Activated naive CD4-positive, alpha-beta T cell treated with Interleukin-2 at 50 U/mL for 16 hours (primary cell): ENCODE measurements at places on chromosomes 1 and 21.

- DNase-seq: peak; percentile 29
Measured at GRCh38 chr1:167454304-167454893, 63.9 kb downstream of the CD247 start.

- DNase-seq: no peak
Measured at GRCh38 chr1:183578856-183579255, 11.4 kb downstream of the NCF2 start.

DNA sequence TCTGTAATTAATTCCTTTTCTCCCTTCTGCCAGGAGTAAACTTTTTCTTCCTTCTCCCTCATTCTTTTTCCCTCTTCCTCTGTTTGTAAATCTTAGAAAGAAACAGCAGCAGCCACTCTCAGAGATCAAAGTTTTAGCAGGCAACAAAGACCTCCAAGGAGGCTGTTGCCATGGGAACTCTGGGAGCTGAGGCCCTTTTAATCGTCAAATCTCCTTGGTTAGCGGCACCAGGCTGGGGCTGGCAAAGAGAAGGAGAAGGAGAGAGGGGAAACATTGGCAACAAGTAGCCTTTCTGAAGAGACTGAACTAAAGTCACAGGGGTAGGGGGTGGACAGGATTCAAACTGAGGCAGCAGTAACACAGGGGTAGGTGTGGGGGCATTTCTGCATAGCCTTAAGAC, 25.2 kb downstream of the ILDR2 start:
- no peak for DNase-seq

- no peak for DNase-seq
Measured at GRCh38 chr1:100415498-100415778, 63.1 kb downstream of the CDC14A start.

DNA sequence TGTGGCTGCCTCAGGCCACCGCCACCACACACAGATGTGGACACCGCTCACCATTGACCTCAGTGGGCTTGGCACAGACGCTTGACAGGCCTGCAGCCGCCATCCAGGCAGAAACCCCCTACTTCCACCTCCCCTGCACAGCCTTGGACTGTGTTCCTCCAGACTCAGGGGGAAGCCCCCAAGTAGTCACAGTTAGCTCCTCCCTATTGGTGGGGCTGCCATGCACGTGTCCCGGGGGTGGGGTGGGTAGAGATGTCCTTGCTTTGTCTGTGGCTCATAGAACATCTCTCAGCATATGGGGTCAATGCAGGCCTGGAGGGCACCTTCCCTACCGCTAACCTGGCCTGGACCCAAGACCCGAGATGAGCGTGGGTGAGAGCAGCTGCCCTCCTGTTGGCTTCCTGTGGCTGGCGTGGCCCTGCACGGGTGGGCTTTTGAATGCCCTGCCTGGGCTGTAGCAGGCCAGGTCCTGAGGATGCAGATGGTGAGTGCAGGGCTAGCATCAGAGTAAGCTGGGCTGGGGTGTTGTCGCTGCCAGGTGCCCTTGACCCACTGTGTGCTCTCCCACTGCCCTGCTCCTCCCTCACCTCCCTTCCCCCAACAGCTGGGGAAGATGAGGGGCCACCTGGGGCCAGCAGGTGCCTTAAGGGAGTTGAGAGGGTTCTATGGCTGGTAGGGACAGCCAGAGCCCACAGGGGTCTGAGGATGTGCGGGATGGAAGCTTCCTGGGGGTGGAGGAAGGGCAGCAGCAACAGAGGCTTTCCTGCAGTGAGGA, 6.2 kb downstream of the CROCC start:
- DNase-seq: no peak

GRCh38 chr1:27145934-27146354, 9.0 kb downstream of the SLC9A1 start:
- DNase-seq: no peak

DNA sequence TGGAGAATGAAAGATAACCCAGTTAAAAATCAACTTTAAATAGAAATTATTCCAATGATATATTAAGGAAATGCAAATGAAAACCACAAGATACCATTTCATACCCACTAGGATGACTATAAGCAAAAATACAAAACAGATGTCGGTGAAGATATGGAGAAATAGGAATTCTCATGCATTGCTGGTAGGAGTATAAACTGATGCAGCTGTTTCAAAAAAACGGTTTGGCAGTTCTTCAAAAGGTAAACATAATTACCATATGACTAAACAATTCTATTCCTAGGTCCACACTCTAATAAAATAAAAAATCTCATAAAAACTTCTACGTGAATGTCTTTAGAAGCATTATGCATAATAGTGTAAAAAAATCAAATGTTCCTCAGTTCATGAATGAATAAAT, 763.3 kb upstream of the BRINP3 start:
- DNase-seq: no peak

DNA sequence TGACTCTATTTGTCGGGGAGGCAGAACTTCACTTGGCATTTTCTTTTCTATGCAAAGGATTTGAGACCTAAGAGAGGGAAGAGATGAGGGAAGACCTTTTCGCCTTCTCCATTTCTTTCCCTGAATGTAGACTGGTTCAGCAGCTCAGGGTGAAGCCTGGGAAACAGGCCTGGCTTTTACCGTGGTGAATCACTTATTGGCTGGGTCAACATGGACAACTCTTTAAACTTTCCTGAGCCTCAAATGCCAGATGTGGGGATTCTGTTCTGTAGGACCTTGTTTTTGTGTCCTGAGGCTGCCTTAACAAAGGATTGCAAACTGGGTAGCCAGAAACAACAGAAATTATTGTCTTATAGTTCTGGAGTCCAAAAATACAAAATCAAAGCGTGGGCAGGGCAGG, 455.8 kb upstream of the VAMP3 start:
- no peak for DNase-seq

- DNase-seq: no peak
Measured at GRCh38 chr1:157137408-157138219, 581 bp downstream of the ETV3 start.

DNA sequence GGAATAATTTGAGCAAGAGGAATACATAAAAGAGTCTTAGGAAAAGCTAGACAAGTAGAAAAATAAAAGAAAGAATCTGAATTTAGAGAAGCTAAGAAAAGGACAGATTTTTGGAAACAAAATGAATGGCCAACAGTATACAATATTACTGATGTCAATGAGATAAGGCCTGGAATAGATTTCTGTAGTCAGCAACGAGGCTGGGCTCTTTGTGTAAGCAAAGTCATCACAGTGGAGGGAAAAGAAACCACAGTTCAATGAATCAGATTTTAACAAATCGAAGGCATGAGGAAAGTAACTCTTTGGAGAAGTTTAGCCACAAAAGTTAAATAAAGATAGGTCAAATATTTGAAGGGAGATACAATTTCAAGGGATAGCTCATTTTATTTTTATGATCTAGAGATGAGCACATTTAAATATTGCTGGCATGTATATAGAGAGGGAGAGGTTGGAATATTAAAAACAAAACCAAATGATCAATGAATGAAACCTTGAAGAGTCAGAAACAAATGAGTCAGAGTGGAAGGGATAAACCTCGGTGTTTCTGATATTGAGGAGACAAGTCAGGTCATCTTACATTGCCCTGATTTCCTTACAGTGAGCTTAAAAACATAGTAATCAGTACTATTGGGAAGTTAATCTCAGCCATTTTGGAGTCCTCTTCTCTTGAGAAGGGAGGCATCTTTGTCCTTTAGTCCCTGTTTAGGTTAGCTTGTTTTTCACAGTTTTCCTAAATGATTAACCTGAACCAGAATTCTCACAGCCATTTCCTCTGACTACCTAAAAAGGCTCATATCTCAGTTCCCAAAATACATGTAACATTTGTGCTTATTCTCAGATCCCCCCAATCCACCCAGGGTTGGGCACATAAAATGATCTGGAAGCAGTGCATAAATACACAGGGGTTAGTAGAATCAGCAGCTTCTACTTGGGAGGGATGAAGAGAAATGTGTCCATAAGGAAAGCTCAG, 620.0 kb upstream of the B3GALT2 start:
- DNase-seq: no peak

GRCh38 chr1:222629921-222630535, 12.1 kb downstream of the MIA3 start:
- DNase-seq: no peak

GRCh38 chr21:33811167-33812010, 104.2 kb downstream of the ATP5PO start:
- no peak for DNase-seq

GRCh38 chr21:28066076-28066475, 926.6 kb downstream of the LTN1 start:
- no peak for DNase-seq
